ENCODE measurements at places on chromosomes 7 and 10.

DNA sequence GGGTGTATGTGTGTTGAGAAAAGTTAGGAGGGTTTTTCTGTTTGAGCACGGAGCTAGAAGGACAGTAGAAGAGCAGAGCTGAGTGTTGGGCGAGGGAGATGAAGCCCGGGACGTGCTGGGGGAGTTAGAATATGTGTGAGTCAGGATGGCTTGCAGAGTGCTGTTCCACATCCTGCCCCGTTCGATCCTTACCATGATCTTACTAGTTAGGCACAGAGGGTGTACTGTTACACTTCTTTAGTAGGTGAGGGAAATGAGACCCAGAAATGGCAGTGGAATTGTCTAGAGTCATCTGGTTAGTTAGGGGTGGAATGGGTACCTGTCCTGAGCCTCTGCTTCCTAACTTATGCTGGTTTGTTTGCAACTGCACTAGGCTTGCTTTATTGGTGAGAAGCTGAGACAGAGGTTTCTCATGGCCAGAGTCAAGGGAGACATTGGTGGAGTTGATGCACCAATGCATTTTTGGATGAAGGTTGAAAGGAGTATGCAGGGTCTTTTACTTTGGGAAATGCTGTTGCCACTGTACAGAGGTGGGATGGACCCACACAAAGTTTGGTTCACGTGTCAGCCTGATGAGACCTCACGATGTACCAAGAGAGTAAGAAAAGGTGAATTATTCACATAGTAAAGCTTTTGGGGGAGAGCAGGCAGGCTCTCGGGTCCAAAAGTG lies 42.4 kb downstream of the CCNY start:
- no peak for DNase-seq

DNA sequence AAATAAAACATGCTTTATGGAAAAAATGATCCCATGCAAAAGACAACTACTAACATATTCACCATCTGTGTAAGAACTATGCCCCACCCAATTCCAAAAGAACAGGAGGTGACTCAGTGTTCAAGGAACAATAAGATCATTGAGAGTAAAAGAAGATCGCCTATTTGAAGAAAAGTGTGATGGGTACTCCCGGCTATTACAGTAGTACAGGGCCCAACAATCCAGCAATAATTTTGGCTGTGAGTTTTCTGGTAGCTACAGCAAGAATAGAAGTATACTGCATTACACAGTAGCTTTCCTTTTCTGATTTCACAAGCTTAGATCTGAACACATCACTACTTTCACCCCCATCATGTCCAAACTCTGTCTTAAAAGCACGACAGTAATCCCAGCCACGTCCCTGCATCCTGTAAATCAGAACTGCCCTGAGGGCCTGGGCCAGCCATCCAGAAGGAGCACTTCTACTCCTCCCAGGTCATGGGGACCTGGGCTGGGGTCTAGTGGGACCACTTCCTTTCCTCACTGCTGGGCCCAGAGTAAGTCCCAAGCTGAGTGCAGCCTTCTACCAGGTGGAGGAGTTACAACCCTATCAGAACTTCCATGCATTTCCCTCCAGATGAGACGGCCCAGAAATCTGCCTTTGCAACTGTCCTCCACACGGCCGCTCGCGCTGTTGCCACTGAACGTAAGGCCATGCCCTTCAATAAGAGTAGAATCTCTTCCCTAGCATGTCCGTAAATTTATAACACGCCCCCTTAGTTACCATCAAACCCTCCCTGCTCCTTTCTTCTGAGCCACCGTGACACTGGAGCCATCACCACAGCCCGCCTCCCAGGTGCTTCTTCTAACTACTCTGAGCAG lies 7.9 kb downstream of the ESYT2 start:
- DNase-seq, result no peak

GRCh38 chr7:146116521-146117222 lies at the start of gene CNTNAP2:
TSS of gene CNTNAP2 (plus strand) at chr7:146116801. CDS start at chr7:146116877, 76 bp downstream.
- no peak for DNase-seq

- no peak for DNase-seq
These were observed 14.2 kb downstream of the INPP5F start for GRCh38 chr10:119740096-119740495.

- no peak for DNase-seq
These were observed 74.0 kb upstream of the EN2 start for GRCh38 chr7:155383756-155384491.

DNA sequence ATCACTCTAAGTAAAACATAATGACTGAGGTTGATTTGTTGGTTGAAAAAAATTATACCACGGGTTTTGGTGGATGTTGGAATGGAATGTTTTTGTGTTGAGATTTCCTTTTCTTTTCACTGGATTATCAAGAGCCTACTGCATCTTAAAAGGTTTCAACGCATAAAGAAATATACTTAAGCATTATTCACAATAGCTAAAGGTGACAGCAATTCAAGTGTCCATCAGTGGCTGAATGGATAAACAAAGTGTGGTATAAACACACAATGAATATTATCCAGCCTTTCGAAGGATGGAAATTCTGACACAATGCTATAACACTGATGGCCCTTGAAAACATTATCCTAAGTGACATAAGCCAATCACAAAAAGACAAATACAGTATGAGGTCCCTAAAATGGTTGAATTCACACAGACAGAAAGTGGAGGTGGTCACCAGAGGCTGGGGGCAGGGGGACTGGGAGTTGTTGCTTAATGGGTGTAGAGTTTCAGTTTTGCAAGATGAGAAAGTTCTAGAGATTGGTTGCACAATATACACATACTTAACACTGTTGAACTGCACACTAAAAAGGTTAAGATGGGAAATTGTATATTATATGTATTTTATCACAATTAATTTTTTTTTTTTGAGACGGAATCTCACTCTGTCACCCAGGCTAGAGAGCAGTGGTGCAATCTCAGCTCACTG lies 122.3 kb downstream of the NRP1 start:
- DNase-seq, result no peak

DNA sequence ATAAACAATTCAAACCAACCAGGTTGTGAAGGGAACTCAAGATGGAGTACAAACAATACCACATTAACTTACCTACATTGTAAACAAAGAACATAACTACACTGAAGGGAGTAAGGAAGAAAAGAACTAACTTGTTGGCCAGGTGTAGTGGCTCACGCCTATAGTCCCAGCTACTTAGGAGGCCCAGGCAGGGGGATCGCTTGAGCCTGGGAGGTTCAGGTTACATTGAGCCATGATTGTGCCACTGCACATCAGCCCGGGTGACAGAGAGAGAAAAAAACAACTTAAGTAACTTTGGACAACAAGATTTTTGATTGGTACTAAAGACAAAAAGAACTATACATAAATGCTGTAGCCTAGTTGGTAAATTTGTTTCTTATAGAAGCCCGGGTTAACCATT lies 68.8 kb downstream of the TRIL start:
- DNase-seq, result no peak

DNA sequence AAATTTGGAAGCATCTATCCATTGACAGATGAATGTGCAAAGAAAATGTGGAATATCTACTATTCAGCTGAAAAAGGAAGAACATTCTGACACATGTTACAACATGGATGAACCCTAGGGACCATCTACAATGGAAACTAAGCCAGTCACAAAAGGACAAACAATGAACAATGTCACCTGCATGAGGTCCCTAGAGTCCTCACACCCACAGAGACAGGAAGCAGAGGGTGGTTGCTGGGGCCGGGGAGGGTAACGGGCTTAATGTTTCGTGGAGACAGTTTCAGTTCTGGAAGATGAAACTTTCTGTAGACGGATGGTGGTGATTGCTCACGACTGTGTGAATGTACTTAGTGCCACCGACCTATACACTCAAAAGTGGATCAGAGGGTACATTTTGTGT lies 282.9 kb downstream of the ADARB2 start:
- DNase-seq, result no peak

DNA sequence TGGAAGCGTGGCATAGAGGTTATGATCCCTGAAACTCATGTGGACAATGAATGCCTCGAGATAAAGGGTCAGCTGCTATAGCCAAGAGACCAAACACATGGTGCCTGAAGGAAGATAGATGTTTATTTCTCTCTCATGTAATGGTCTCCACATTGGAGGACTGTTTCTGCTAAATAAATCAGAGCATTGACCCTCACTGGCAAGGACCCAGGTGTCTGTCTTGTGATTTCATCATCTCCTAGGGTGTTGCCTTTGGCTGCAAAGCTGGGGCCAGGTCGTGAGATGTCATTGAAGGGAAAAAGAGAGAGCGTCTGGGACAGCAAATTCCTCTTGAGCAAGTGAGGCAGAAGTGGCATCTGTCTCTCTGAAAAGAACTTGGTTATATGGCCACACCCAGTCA lies 64.6 kb downstream of the JCAD start:
- no peak for DNase-seq

- no peak for DNase-seq
These were observed 11.2 kb downstream of the BTBD16 start for GRCh38 chr10:122282253-122282671.

DNA sequence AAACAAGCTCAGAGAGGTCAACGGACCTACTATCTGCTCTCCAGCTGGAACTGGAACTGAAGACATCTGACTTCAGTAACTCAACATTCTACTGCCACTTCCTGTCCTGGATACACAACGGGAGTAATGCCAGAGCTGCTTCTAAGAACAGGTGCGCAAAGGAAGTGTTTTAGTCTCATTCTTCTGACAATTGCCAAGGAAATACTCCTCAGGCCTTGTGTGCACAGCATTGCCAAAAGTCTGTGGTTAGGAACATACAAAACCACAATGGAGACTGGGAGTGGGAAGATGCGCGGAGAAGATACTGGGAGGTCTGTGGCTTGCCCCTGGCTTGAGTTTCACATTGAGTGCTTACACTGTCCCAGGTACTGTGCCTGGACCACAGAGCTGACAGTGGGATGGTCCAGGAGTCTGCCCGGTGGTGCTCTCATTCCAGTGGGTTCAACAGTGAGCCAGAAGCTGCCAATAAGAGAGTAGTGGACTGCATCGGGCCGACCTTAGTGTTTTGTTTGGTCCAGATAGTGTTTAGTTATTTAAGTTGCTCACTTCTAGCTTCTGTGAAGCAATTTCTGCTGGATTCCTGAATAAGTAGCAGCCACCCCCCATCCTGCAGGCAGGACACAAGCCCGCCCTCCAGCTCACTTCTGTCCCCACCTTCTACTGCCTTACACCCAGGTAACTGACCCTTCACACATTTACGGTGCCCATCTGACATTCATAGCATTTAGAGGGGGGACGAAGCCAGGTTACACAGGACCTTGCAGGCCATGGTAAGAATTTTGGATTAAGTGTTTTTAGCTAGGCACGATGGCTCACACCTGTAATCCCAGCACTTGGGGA lies 10.3 kb downstream of the TBL2 start:
- DNase-seq, result no peak

DNA sequence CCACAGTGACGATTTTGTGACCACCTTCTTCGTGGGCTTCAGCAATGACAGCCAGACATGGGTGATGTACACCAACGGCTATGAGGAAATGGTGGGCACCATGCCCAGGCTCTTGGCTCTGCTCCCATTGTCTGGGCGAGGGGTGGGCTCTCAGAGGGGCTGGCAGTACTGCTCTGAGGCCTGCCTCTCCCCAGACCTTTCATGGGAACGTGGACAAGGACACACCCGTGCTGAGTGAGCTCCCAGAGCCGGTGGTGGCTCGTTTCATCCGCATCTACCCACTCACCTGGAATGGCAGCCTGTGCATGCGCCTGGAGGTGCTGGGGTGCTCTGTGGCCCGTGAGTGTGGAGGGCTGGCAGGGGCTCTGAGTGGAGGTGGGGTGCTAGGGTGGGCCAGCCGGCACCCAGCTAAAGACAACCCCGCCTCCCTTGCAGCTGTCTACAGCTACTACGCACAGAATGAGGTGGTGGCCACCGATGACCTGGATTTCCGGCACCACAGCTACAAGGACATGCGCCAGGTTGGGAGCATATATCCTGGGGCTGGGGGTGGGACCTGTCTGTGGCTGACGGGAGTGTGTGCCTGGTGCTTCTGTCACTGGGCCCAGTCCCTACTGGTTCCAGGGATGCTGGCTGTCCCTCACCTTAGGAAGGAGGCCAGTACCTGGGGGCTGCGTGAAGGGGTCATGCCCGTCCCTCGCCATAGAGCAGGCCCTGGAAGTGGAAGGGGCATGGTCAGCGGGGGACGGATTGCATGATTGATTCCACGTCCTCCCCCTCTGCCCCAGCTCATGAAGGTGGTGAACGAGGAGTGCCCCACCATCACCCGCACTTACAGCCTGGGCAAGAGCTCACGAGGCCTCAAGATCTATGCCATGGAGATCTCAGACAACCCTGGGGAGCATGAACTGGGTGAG lies 6.8 kb downstream of the AEBP1 start:
- DNase-seq, result no peak

DNA sequence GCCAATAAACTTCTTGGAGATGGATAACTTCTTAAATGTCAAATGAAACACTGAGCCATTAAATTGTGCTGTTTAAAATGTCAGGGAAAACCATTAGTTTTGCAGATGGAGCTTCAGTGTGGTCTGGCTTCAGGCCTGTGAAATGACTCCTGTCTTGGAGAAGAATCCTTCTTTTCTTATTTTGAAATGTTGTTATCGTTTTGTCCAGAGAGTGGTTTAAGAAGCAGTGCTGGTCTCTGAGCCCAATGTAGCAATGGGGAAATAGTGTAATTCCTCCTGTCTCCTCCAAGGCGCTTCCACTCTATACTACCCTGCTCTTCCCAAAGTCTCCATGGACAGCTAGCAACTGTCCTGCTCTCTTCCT lies 177.6 kb downstream of the REEP3 start:
- no peak for DNase-seq

DNA sequence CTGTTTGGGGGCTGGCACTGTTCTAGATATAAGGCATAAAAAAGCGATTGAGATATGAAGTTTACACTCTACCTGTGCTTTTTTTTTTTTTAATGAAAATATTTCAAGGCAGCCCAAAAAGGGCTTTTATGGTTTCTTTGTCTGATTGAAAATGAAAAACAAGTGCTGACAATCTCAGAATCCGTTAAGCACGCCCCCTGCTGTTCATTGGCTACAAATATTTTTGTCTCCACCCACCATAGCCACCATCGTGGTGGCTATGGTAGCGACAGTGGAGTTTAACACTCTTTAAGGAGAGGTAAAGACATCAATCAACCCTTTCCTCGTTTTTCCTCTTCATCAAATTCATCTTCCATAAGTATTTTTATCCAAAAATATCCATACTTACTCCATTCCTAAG lies 94.2 kb downstream of the CD36 start:
- no peak for DNase-seq
